ENCODE measurements at places on chromosomes 4 and X.

DNA sequence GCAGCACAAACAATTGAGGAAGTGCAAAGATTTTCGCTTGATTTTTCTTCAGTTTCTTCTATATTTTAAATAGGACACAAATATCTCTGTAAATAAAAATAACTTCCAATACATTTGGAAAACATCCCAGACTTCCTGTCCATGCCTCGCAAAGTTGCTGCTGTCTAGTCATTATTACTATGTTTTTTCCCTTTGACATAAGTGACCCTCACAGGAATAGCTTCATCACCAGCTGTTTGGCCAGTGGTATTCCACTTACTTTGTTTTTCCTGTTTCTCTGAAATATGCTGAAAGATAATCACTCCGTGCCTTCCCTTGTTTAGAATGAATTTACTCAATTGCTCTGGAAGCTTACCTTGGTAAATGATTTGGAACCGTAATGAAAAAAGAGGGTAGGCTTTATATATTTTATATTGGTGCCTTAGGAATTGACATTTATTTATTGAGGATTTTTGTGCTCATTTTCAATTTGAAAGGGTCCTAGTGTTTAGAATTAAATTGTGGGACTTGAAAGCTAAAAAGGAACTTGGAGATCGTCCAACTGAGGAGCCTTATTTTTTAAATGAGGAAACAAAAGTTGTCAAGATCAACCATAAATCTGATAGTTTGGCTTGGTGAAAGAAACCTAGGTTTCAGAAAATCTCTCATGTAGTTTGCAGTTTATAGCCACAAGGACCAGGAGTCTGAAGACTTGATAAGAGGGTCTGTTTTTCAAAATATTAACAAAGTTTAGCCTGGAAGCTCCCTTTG, 65.6 kb downstream of the CDKL5 start:
- no peak for DNase-seq

DNA sequence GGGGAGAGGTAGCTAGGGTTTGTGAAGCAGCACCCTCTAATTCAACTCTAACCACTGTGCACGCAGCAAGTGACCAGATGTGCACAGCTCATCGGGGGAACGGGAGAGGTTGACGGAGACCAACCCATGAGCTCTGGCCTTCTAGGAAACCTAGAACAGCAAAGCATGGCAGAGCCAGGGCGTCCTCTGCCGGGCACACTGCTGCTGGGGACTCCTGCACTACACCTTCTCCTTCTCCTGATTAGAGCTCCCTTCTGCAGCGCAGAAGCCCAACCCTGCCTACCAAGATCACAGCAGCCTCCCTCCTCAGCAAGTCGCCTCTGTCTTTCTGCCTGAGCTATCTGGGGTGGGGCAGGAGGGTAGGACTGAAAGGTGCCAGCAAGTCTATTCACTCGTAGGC, 252.3 kb upstream of the PSAPL1 start:
- DNase-seq = no peak

DNA sequence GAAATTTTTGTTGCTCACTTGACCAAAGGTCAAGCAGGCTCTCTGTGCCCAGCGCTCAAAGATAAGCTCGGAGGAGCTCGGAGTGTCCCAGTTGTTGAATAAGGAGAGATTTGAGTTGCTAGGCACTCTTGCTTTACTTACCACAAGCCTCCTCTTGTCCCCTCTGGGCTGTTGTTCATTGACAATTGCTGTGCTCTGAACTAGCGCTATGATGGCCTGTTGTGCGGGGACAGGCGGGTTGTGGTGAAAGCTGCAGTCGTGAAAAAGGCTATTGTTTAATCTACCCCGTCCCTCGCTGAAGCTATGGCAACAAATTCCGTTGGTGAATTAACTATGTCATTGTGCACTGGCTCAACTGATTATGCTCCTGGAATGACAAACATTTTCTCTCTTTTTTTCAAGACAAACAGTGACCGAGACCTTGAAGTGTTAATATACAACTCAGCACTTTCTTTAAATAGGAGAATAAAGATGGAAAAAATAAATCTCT, 21.0 kb upstream of the POLA1 start:
- DNase-seq = no peak

DNA sequence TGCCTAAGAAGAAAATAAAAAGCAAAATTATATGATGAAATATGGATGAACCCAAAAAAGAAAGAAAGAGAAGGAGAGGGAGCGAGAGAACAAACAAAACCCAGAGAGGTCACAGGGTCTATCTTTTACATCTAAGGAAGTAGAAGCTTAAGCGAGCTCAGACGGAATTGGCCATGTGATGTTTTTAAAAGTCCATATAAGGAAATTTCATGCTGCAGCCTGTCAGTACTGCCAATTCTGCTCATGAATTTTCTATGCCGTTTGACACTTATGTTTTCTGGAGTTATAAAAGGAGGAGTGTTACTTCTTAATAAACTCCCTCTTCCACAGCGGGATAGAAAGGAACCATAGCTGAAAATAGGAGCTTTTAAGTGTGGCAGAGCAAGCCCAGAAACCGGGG, 32.9 kb upstream of the DCX start:
- no peak for DNase-seq

GRCh38 chr4:148717988-148718387, 275.8 kb upstream of the NR3C2 start:
- no peak for DNase-seq

- DNase-seq = peak; percentile 41
Measured at GRCh38 chrX:54357414-54358377, at the start of gene WNK3. Gene WNK3 (minus strand): TSS chrX:54358046.

DNA sequence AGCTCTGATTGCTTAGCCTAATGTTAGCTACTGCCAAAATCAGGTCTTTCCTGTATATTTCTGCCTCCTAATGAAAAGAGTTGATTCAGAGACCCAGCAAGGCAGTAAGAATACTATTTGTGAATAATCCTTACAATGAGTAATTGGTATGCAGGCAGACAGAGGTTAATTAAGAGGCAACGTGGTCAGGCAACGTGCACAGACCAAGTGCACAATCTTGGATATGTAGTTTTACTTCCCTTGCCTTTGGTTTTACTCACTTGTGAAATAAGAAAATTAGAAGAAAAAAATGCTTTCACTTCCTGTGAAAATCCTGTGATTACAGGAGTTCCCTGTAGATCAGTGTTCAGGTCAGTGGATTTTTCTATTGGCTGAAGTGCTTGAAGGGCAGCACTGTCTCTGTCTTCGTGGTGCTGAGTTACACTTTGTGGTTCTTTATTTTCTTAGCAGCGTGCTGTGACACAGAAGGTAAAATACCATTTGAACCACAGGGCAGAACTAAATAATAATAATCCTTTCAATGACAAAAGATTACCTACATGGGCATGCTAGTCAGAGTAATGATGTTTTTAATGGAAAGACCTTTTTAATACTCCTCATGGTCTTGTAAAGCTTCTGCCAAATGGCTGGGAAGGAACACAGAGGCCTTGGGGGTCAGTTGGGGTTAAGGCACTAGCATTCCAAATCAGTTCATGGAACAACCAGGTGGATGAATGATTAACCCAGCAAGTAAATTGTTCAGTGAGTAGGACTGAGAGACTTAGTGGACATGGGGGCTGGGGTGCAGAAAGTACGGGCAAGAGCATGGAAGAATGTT, 430.9 kb downstream of the MAPK10 start:
- DNase-seq = peak; percentile 54

- no peak for DNase-seq
Measured at GRCh38 chrX:45614853-45615252, 414.2 kb upstream of the DIPK2B start.

- DNase-seq = no peak
Measured at GRCh38 chr4:47842985-47843384, 5.1 kb upstream of the CORIN start.

GRCh38 chr4:1473718-1474117, 67.5 kb upstream of the NKX1-1 start:
- DNase-seq = no peak

DNA sequence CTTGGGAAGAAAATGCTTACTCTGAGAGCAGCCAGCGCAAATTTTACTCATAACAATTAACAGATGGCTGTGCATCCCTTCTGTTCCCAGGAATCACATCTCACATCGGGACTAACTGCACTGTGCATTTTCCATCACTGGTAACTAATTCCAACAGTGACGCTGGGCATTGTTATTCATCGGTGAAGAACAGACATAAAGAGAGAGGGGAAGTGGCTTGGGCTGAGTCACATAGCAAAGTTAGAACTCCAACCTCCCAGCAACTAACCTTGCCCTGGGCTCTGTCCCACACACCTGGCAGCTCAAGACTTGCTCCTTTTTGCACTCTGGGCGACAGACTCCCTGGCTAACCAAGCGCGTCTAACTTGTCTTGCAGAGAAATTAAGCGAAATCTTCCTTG, 6.4 kb upstream of the LONRF3 start:
- DNase-seq = no peak

DNA sequence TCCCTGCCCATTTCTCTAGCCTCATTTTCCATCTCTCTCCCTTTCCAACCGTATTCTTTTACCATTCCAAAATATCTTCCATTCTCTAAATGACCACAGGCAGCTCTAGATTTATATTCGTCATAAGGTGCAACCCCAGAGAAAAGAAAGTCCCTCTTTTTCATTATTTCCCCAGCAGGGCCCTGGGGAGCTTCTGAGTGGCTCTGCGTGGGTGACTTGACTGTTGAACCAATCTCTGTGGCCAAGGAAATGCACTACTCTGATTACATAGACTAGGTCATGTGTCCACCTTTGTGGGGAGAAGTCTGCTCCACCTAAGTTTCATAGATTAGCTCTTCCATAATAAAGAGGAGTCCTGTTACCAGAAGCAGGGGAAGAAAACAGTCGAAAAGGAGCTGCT, 51.4 kb downstream of the ATOH1 start:
- DNase-seq = no peak

DNA sequence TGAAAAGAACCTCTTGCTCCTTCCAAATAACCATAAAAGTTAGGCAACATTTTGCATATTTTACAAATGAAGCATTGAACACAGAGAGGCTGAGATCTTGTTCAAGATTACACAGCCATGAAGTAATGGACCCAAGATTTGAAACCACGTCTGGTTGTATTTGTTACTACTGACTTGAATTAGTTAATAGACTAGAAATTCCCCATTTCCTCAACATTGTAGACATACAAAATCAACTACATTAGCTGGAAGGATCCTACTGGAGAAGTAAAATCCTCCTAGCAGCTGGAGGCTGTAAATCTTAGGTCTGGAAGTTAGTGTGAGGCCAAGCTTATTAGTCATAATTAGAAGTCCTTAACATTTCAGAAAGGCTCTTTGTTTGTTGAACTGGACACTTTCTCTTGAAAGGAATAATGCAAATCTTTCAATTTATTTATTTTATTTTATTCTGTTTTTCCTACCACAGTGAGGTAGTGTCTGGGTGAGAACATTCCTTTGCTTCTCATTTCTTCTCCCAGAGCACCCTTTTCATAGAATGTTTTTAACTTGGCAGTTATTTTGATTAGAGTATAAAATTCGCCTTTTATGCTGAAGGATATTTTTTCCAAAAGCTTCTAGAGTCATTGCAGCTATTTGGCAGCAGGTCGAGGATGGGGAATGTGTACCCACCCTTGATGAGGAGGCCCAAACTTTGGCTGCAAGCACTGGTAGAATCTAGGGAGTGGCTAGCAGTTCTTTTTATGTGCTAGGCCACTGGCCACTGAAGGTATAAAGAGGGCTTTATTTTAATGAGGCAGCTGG, 62.0 kb upstream of the CLNK start:
- DNase-seq = no peak

DNA sequence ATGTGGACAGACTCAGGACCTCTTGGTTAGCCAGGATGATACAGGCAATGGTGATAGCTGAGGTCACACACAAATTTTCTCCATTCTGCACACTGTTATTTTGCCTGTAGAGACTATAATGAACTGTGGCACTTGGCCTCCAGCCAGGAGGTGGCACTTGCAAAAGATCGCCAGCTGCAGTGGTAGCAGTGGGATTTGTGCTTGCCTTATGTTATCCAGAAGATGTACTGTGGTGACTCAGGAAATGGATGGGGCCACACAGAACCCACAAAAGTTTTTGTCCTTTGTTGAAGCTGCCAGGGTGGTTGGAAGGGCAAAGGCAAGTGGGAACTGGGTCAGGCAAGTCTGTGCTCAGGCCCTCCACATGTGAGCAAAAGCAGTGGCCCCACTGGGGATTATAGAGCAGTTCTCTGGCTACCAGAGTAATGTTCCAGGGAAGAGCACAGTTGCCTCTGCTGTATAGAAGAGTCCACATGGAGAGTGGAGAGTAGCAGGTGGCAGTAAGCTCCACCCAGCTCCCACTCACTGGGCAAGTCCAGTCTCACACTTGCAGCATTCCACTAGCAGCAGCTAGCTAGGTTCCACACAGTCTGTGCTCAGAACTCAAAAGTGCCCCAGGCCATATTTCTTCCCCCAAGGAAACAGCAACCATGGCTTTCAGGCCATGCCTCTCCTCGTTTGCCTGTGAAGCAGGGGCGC, 5.9 kb upstream of the C4orf17 start:
- no peak for DNase-seq

DNA sequence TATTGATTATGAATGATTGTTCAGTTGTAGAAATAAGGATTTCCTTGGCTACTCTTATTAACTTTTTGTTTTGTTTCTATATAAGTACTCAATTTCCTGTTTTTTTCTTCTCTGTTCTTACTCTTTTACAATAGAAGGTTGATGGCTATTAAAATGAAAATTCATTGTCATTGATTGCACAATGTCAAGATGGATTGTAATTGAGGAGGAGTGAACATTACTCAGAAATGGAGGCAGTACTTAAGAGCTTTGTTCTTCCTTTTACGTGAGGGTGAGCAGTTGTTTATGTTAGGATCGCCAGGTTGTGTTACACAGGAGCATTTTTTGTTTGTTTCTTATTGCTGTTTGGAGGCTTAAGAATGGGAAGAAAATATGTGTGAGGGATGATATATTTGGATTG, 2062.4 kb downstream of the ARAP2 start:
- DNase-seq = peak; percentile 68

DNA sequence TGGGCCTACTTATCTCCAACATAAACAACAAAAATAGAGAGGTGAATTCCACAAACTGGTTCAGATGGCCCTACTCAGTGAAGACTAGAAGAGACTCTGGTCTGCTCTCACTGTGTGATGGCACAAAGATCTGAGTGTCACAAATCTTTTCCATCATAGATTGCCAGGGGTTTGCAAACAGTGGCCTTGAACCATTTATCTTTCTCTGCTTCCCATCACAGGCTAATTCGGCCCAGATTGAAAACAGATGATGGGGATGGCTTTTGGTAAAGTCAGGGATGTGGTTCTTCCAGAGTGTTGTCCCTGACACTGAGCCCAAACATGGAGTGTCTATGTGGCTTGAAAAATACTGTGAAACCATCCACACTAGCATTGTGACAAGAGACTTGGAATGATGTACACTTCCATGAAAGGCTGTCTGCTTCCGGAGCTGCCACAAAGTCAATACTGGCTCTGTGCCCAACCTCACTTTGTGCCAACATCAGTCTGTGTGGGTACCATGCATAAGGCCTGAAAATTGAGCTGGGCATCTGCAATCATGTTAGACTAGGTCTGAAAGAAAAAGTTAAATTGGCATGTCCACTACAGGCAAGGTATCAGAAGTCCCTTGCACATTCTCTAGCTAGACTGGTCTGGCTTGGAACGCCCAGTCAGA, 25.2 kb upstream of the PLAC1 start:
- no peak for DNase-seq

GRCh38 chr4:97752599-97752998, 390.7 kb downstream of the STPG2 start:
- no peak for DNase-seq
